Ammon's horn (tissue), 1 donor: ENCODE measurements at places on chromosomes 11 and 22.

- no peak for DNase-seq
Measured at GRCh38 chr11:8808226-8808585, 102.8 kb upstream of the AKIP1 start.

- peak; percentile 57 for DNase-seq
Measured at GRCh38 chr11:36540998-36541397, 26.8 kb upstream of the RAG1 start.

DNA sequence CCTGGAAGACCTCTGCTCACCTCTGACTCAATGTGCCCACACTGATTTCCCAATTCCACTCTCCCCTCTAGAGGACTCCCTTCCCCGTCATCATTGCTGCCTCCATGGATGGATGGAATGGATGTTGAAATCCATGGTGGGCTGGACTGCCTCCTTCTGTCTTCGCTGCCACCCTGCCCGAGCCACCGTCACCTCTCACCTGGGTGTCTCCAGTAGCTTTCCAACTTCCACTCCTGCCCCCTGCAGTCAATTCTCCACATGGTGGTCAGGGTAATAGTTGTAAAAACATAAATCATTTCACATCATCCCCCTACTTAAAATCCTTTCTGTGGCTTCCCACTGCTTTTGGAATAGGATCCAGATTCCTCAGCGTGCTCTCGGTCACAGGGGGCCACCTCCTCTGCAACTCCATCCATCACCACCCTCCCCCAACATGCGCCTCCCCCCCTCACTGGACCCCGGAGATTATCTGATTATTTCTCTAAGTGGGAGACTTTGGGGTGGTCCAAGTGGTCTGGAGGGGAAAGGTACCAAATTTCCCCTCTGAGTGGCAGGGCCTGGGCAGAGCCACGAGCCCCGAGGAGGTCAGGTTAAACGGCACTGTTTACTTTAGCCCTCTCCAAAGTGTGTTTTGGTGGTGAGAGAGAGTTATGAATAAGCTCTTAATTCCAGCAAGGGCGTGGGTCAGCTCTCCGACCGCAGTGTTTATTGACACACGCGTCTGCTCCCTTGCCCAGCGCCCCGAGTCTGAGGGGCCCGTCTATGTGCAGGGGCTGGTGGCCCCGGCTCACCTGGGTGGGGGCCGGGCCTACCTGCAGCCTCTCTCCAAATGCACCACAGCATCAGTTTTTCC is 313.7 kb downstream of the MN1 start:
- DNase-seq = no peak

DNA sequence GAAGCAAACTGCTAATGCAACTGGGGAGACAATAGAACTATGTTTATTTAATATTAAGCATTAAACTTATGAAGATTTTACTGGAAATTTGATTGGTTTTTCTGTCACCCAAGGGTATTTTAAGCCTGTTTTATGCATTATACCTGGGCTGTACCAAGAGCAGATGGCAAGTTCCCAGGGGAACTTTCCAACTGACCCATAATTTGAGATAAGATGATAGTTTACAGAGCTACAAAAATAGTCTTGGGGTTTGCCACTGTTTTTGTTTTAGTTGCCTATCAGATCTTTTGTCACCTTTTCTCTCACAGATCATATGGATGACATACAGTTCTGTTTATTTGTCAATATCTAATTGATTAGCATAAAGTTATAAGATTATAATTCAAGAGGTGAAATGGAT is 43.9 kb downstream of the PDE3B start:
- no peak for DNase-seq

GRCh38 chr11:77559686-77560401 is 29.9 kb upstream of the AQP11 start:
- DNase-seq = no peak

- DNase-seq = no peak
Measured at GRCh38 chr11:106496677-106497076, 419.2 kb downstream of the AASDHPPT start.

DNA sequence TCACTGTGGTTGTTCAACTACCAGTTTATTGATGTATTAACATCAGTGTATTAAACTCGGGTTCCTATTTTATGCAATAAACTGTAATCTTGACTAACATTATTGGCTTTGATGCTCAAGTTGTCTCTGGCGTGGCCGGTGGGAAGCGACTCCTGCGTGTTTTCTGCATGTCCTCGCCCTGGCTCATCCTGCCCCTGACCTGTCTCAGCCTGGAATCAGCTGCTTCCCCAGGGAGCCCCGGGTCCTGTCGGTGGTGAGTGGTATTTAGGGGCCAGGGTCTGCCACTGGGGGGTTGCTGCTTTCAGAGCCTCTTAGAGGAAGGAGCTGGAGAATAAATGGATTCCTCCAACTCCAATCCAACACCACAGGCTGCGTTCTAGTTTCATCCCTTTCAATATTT is 22.5 kb downstream of the IFITM10 start:
- no peak for DNase-seq

GRCh38 chr11:76660533-76661305 is 9.8 kb downstream of the LRRC32 start:
- no peak for DNase-seq

- no peak for DNase-seq
Measured at GRCh38 chr11:91859666-91860065, 365.0 kb upstream of the FAT3 start.

GRCh38 chr11:6323291-6323905 is 3.1 kb upstream of the CAVIN3 start:
- no peak for DNase-seq

DNA sequence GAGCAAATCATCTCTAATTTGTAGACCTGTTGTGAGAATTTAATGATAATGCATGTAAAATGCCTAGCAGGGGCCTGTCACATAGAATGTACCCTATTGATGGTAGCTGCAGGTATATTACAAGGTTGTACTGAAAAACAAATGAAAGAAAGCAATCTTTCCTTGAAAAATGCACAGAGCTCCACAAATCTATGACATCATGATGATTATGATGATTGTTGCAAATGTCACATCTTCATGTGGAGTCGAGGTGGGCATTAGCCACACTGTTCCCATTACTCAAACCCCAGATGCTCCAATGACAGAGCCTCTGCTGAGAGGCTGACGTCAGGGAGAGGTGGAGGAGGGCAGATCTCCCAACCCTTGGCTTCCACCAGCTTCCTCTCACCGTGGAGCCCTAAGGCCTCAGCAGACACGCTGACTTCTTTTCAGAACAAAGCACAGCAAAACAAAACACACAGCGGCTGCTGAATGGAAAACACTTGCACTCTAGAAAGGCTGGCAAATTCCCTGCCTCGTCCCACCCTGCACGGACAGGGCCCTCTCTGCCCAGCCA is 298.3 kb downstream of the KIRREL3 start:
- no peak for DNase-seq

DNA sequence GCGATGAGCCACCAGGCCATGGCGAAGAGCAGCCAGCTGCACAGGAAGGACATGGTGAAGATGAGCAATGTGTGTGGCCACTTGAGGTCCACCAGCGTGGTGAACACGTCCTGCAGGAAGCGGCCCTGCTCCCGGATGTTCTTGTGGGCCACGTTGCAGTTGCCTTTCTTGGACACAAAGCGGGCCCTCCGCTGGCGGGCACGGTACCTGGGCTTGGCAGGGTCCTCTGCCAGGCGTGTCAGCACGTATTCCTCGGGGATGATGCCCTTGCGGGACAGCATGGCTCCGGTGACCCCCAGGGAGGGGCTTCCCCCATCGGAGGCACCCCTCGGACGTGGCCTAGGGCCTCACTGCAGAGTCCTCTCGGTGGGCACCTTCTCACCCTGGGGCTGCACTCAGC is 648 bp downstream of the KCNJ11 start:
- DNase-seq = no peak

GRCh38 chr11:15865212-15865987 is 490.9 kb downstream of the SOX6 start:
- DNase-seq = no peak

- no peak for DNase-seq
Measured at GRCh38 chr22:47105085-47105484, 342.6 kb downstream of the TBC1D22A start.

- DNase-seq = no peak
Measured at GRCh38 chr11:133164986-133165385, 367.3 kb downstream of the OPCML start.

GRCh38 chr11:134738581-134738980 is 326.5 kb upstream of the B3GAT1 start:
- no peak for DNase-seq

GRCh38 chr11:79441461-79441875 is 638 bp upstream of the TENM4 start:
- peak; percentile 18 for DNase-seq

GRCh38 chr11:33324302-33324985 is 67.3 kb downstream of the HIPK3 start:
- no peak for DNase-seq

- peak; percentile 38 for DNase-seq
Measured at GRCh38 chr11:90288212-90288821, 65.5 kb upstream of the CHORDC1 start.

- no peak for DNase-seq
Measured at GRCh38 chr11:65316227-65317024, 1.8 kb downstream of the CDC42EP2 start.

DNA sequence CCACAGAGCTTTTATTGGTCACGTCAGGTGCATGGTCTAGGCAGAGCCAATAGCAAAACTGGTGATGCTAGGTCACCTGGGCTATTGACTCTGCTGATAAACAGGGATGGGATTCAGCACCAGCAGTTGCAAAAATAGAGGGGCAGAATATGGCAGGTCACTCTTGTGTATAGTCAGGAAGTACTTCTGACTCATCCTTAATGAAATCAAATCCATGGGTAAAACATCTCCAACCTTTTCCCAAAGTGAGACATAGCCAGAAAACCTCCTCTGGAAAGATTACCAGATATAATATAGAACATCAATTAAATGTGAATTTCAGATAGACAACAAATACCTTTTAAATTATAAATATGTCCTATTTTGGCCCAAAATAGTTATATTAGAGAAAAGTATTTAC is 383.2 kb downstream of the METTL15 start:
- DNase-seq = no peak

- DNase-seq = no peak
Measured at GRCh38 chr11:46600194-46600960, 6.6 kb upstream of the AMBRA1 start.

- no peak for DNase-seq
Measured at GRCh38 chr11:92295175-92296137, 70.8 kb downstream of the FAT3 start.

GRCh38 chr11:27718346-27718862 is 18.1 kb upstream of the BDNF start:
- DNase-seq = peak; percentile 79

- no peak for DNase-seq
Measured at GRCh38 chr11:31652528-31652927, 143.0 kb downstream of the ELP4 start.

DNA sequence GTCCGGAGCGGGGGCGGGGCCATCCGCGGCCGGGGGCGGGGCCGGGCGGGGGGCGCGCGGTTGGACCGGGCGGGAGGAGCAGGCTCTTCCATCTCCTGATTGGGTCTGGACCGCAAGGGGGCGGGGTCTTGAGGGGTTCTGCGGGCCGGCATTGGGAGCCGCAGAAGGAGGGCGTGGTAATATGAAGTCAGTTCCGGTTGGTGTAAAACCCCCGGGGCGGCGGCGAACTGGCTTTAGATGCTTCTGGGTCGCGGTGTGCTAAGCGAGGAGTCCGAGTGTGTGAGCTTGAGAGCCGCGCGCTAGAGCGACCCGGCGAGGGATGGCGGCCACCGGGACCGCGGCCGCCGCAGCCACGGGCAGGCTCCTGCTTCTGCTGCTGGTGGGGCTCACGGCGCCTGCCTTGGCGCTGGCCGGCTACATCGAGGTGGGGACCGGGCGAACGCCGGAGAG is at the start of gene APLP2:
TSS of gene APLP2 (plus strand) at position 236 of the 450 bp plus-strand sequence. CDS start at position 320, 84 bp downstream.
- peak; percentile 99 for DNase-seq

GRCh38 chr11:118172356-118172755 is 4.1 kb downstream of the SCN2B start:
- DNase-seq = no peak

GRCh38 chr11:119909495-119909894 is 180.5 kb upstream of the NECTIN1 start:
- DNase-seq = no peak

- DNase-seq = no peak
Measured at GRCh38 chr11:121514432-121515334, 61.9 kb upstream of the SORL1-AS1 start.

DNA sequence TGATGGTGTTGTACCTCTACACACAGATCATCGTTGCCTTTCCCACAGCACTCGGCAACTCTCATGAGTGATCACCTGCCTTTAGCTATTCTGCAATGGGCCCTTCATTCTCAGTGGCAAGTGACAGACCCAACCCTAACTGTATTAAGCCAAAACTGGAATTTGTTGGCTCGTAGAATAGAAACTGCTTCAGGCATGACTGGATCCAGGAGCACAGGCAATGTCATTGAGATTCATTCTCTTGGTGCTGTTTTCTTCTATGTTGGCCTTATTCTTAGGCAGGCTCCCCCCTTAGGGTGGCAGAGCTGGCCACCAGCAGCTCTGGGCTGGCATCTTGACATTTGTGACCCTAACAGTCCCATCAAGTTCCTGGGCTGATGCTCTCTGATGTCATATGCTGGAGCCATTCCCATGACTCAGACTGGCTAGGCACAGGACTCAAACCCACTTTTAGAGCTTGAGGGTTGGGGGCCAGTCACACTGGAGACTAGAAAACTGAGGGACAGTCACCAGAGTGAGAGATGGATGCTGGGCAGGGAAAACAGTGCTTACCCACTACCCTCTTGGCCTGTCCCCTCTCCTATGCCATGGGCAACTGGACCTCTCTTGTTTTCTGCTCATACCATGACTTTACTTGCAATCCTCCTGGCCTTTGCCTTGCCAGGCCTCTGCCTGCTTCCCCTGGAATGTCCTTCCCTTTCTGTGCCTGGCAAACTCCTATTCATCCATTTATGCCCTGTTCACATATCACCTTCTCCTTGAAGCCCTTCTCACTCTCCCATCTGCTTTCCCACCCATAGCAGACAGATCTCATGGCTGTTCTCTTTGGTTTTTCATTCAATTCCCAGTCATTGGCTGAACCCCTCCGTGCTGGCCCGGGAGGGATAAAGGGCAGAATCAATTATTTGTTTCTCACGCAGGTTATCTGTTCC is 7.1 kb upstream of the CDC42EP2 start:
- DNase-seq = no peak

DNA sequence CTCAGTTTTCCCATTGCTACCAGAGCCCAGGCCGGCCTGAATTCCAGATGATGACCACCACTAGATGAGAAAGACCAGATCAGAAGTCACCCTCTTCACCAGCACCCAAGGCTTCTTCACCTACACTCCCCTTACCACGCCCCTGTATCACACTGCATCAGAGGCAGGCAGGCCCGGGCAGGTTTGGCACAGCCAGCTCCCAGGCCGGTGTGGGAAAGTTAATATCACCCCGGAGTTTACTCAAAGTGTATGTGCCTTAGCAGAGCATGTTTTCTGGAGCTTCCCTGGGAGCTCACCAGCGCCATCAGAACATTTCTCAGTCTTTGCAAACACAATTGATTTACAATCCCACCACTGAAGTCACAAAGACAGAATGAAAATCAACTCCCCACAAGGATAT is 47.5 kb upstream of the POU2AF1 start:
- DNase-seq = no peak

- no peak for DNase-seq
Measured at GRCh38 chr11:9176550-9176949, 85.2 kb upstream of the SCUBE2 start.

- no peak for DNase-seq
Measured at GRCh38 chr11:119694334-119694733, 34.7 kb downstream of the NECTIN1 start.
